ENCODE measurements at places on chromosomes 5 and 9. TPM values are rescaled to one million over a fixed set of nuclear protein-coding genes. Genes with fewer than 3 reads are reported as not detected.

The ADAMTS13 gene
- 1.4 TPM for total RNA-seq

The SUSD1 gene
- 5.2 TPM for total RNA-seq

The TICAM2 gene
- not detected for total RNA-seq

The TRAF1 gene
- 0.49 TPM for total RNA-seq

The TRIM36 gene
- not detected for total RNA-seq

The PCDHA3 gene
- total RNA-seq, result not detected
